ENCODE measurements at places on chromosomes 16 and 17.

- no peak for DNase-seq
Measured at GRCh38 chr17:2174014-2174413, 119.1 kb downstream of the HIC1 start.

DNA sequence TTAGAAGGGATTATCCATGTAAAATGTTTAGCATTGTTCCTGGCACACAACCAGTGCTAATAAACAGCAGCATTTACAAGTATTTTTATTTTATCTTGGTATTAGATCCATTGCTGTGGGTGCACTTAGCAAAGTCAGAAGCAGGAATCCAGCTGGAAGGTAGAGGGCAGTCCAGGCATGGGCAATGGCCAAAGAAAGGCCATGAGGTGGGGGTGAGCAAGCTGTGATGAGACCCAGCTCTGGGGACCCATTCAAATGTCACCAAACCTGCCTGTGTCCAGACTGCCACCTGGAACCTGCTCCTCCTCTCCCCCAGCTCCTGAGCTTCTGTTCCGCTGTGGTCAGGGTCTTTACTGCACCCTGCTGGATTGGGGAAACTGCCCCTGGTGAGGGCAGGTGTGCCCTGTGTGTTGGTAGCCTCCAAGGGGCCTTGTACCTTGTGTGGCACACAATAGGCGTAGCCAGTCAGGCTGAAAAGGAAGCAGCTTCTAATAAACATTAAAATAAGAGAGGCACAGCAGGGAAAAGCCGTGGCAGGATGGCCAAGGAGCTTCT, 118.0 kb upstream of the CRHR1 start:
- DNase-seq = no peak

DNA sequence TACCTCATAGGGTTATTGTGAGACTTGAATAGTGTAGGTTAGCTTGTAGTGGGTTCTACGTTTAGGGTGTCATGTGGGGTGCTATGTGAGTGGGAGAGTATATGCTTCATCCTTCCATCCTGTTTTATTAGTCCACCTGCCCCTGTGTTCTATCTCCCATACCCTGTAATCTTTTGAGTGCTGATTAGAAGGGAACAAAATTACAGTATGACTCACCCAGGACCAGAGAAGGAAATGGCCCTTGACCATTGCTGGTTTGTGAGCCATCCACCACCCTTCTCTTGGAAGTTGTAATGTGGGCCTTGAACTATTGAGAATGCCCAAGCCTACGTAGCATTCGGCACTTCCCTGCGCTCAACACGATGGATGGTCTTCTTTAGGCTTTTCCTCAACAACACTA, 17.1 kb downstream of the SAP30BP start:
- DNase-seq = no peak

DNA sequence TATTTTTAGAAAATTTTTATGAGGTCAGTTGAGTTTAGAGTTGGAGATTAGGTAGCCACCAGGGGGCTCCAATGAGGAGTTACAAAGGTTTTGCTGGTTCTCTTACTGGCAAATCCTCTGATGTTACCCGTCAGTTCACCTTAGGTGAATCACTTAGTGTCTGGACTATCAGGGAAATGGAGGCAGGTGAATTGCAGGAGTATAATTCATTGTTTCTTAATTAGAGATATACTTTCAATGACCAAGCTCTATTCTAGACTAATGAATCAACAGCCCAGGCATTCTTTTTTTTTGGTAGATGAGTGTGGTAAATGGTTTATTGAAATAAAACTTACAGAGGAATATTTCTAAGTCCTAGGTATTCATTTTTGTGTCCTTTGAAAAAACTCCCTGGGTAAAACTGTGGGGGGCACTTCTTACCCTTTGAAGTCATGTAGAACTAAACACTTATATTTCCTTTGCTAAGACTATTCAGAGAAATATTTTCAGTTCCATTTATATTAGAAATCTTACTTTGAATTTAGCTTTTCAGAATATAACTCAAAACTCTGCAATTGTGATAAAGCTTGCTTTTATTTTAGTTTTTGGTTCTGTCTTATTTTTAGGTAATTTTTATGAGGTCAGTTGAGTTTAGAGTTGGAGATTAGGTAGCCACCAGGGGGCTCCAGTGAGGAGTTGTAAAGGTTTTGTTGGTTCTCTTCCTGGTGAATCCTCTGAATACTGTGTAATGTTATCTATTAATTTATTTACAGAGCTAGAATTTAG, 17.7 kb downstream of the PSMD11 start:
- DNase-seq = peak; percentile 36

DNA sequence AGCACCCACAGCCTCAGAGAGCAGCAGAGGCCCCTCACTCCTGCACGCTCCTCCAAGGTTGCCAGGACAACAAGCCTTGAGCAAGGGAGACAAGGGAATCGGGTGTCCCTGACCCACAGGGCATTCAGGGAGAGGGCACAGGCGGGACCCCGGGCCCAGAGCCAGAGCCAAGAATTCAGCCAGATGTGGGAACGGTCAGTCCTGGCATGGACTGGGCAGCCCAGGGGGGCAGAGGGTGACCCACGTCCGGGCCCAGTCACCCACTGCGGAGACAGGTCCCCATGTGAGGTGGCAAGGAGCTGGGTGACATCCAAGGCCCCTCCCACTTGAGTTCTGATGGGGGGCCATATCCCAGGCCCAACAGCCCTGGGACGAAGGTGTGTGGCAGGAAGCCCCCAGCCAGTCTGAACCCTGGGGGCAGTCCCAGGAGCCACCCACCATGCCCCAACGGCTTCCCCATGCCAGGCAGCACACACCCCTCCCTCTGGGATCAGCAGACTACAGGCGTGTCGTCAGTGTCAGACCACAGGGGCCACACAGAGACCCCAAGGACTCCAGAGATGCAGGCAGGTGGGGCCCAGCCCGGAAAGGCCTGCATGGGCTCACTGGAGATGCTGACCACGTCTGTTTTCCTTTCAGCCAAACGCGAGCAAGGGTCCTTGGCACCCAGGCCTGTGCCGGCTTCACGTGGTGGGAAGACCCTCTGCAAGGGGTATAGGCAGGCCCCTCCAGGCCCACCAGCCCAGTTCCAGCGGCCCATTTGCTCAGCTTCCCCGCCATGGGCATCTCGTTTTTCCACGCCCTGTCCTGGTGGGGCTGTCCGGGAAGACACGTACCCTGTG, 23.0 kb downstream of the USP6 start:
- DNase-seq = no peak

GRCh38 chr17:3512505-3513171, 36.8 kb downstream of the ASPA start:
- DNase-seq = no peak

GRCh38 chr16:11651796-11652195, 16.5 kb upstream of the SNN start:
- no peak for DNase-seq

DNA sequence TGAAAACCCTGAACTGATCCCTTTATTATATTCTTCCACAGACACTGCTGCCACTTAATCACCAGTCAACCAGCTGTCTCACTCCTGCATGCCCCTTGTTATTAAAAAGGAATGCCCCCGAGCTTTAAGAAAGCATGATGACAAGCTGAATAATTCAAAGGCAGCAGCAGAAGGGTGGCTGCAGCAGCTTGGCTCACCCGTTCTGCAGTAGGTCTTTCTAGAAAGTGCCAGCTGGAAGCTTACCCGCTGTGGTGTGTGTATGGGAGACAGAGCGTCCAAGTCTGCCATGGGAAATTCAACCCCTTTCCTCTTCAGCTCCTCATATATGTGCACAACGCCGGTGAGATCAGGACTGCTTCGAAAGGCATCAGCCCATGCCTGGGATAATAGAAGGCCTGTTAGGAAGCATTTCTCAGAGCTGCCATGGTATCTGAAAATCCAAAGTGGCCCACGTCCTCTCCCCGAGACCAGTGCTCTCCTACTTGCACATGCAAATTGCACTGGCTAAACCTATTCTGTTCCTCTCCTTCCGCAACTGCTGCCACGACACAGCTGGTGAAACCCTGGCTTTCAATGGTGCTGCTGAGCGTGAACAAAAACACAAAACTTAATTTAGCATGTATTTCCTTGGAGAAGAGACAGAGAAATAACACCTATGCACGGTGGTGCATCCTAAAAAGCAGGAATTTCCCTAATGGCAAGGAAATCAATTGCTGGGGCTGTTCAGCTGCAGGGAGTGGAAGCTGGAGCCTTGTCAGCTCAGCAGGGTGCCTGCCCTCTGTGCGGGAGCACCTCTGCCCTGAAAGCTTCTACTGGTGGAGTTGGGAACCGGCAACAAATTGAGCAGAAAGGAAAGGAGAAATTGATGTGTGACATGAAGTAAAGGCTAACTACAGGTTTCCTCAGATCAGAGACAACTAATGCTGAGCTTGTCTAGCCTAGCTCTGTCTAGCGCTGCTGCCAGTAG, 47.9 kb upstream of the SREBF1 start:
- no peak for DNase-seq

GRCh38 chr16:30637944-30638343, 12.8 kb upstream of the PRR14 start:
- peak; percentile 65 for DNase-seq

DNA sequence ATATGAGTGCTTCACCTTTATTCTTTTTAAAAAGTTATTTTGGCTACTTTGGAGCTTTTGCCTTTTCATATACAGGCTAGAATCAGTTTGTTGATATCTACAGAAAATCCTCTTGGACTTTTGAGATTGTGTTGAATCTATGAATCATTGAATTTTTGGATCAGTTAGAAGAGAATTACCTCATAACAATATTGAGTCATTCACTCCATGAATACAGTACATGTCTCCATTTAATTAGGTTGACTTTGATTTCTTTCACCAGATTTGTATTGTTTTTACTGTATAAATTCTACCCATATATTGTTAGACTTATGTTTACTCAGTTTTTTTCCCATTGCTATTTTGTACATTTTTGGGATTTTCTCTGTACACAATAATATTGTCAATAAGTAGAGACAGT, 54.4 kb downstream of the TAOK1 start:
- DNase-seq = no peak

DNA sequence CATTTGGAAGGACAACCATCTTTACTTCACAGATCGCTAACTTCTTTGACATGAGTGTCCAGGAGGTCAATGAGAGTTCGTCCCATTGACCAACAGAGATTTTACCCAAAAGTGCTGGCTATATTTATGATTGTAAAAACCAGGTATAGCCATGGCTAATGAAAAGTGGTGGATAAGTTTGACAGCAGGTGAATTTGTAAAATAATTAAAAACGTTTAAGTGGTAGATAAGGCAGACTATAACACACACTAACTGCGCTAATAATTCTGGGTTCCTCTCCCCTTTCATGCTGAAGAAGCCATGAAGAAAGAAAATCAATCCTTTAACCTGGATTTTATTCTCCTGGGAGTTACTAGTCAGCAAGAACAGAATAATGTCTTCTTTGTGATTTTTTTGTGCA, at the start of gene OR1A2:
Gene OR1A2 (plus strand): TSS at position 301 of the 400 bp plus-strand sequence. CDS start 0 bp downstream, at position 301.
- no peak for DNase-seq

DNA sequence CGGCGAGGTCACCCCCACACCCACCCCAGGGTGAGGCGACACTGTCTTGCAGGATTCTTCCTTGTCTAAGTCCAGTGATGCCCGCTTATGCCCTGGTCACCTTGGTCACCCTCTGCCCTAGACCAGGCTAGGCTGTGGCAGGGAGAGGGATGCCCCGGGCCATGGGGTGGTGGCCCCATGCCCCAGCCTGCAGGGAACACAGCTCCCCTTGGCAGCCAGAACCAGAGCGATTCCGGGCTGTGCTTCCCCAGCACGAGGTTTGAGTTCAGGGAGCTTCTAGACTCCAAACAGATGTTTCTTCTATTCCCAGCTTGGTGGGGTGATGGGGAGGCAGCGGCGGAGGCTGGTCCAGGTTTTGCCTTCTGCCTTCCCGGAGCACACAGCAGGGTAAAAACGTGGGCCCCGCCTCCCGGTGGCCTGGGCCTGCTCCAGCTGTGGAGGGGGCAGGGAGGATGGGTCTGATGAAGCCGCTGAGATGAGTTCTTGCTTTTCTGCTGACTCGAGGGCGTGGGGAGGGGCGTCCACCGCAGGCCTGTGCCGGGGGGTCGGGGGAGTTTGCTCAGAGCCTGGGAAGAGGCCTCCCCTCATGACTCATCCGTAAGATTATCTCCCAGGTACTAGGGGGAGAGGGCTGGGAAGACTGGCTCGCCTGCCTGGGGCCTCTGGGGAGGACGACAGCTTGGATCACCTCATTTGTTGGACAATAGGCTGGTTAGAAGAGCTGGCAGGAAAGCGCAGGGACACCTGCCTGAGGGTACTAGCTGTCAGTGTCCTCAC, 15.4 kb downstream of the SMTNL2 start:
- no peak for DNase-seq

DNA sequence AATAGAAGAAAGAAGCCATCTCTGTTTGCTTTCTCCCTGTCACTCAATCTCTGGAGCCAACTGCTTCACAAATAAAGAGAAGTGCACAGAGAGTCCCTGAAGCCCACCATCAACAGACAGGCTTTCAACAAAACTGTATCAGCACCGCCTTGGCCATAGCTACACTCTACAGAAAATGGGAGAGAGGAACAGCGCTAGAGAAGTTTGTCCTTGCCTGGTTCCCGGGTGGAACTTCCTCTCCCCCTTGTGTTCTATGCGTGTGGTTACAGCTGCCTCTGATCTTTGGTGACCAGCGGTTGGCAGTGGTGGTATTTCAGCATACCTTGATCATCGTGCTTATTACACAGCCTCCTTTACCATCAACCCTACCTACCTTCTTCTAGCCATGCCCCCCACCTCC, 91.4 kb upstream of the CCL2 start:
- DNase-seq = peak; percentile 5

DNA sequence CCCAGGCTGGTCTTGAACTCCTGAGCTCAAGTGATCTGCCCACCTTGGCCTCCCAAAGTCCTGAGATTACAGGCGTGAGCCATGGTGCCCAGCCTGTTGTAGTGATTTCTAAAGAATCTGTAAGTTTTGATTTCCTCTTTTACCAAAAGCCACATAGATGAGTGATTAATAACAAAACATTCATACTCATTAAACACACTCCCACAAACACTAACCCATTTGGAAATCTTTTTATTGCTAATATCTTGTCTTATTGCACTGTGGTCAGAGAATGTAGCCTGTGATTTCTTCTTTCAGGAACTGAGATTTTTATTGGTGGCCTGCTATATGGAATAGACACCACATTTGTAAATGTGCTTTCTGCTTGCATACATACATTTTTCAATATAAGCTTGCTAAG, 31.6 kb downstream of the MYH10 start:
- DNase-seq = no peak

- DNase-seq = no peak
Measured at GRCh38 chr17:34624767-34625383, 45.5 kb downstream of the TMEM132E start.

DNA sequence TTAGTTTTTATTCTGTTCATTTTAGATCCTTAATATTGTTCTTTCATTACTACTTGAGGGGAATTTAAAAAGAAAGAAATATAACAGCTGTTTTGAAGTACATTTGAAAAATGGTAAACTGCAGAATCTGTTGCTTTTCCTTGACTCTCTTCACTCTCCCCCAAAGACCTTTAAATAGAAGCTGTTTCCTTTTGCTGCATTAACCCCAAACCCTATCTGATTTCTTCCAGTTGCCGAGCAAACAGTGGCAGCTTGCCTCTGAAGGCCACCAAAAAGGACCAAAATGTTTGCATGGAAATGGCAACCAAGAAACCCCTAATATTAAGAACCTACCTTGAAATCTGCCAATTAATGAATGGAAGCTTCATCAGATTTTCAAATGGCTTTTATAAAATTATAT, 37.1 kb downstream of the PRKCA start:
- peak; percentile 0 for DNase-seq

DNA sequence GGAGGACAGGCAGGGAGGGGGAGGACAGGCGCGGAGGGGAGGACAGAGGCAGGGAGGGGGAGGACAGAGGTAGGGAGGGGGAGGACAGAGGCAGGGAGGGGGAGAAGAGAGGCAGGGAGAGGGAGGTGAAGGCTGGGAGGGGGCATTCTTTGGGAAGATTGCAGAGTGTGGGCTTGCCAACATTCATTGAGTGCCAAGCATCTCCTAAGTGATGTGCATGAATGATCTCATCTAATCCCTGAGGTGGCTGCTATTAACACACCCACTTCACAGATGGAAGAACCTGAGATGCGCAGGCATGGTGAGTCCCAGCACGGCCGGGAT, 58.3 kb downstream of the NT5M start:
- no peak for DNase-seq
